Activated CD4-positive, alpha-beta T cell treated with anti-CD3 and anti-CD28 coated beads for 36 hours (primary cell): ENCODE measurements at places on chromosomes 1 and 21.

- DNase-seq = no peak
Measured at GRCh38 chr1:210652329-210652954, 323.7 kb downstream of the HHAT start.

GRCh38 chr1:7570311-7570710 lies 200.8 kb upstream of the VAMP3 start:
- no peak for DNase-seq

GRCh38 chr1:207316622-207317391 lies 4.7 kb upstream of the CD55 start:
- DNase-seq = no peak

GRCh38 chr1:110291241-110292030 lies 47.7 kb upstream of the RBM15 start:
- no peak for DNase-seq

GRCh38 chr1:65066419-65066765 lies 81.6 kb upstream of the AK4 start:
- DNase-seq = no peak

GRCh38 chr1:214615871-214616270 lies 12.9 kb downstream of the CENPF start:
- no peak for DNase-seq

GRCh38 chr1:232306269-232306961 lies 323.5 kb downstream of the SIPA1L2 start:
- no peak for DNase-seq

DNA sequence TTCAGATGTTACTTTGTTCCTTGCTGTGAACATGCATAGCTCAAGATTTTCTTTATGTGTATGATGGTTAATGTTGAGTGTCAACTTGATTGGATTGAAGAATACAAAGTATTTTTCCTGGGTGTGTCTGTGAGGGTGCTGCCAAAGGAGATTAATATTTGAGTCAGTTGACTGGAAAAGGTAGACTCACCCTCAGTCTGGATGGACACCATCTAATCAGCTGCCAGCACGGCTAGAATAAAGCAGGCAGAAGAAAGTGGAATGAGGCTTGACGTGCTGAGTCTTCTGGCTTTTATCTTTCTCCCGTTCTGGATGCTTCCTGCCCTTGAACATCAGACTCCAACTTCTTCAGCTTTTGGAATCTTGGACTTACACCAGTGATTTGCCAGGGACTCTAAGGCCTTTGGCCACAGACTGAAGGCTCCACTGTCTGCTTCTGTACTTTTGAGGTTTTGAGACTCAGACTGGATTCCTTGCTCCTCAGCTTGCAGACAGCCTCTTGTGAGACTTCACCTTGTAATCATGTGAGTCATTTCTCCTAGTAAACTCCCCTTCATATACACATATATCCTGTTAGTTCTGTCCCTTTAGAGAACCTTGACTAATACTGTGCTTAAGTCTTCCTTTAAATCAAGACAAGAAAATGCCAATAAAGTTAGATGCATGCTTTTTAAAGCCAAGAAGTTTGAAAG lies 626.6 kb downstream of the KCNT2 start:
- no peak for DNase-seq

DNA sequence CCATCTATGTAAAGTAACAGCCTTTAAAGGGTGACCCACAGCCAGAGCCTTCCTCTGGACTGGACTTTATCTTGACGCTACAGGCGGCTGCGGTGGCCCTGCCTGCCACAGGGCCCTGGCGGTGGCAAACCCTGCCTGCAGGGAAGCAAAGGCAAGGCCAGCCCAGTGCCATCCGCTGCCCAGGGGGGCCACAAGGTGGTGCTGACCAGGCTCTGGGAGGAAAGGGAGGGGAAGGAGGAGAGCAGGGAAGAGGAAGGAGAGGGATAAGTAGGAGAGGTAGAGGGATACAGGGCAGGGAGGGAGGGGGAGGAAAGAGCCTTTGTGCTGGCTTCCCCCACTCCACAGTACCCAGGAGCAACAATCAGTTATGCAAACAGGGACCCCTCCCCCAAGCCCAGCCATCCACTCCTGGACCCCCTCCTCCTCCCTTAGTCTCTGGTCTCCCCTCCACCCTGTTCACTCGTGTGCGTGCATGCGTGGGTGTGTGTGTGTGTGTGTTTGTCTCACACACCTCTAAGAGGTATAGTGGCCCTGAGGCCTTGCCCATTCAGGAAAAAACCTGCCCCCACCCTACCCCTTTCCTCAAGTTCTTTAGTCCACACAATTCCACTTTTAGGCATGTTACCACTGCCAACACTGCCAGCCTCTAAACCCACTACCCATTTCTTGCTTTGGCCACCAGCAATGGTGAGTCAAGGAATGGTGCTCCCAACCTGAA lies 30.3 kb downstream of the SSBP3 start:
- DNase-seq = no peak

- no peak for DNase-seq
Measured at GRCh38 chr1:17958704-17959103, 148.9 kb upstream of the IGSF21 start.

- DNase-seq = no peak
Measured at GRCh38 chr21:40652436-40652835, 194.5 kb downstream of the DSCAM start.
